ENCODE measurements at places on chromosomes 3 and 15.

GRCh38 chr15:43253431-43254403 is 13.0 kb downstream of the TGM5 start:
- peak; percentile 6 for DNase-seq

GRCh38 chr3:463252-464192 is 267.0 kb downstream of the CHL1 start:
- DNase-seq, result no peak

- DNase-seq, result no peak
These were observed 183.7 kb downstream of the FRMD5 start for GRCh38 chr15:44011238-44011854.

DNA sequence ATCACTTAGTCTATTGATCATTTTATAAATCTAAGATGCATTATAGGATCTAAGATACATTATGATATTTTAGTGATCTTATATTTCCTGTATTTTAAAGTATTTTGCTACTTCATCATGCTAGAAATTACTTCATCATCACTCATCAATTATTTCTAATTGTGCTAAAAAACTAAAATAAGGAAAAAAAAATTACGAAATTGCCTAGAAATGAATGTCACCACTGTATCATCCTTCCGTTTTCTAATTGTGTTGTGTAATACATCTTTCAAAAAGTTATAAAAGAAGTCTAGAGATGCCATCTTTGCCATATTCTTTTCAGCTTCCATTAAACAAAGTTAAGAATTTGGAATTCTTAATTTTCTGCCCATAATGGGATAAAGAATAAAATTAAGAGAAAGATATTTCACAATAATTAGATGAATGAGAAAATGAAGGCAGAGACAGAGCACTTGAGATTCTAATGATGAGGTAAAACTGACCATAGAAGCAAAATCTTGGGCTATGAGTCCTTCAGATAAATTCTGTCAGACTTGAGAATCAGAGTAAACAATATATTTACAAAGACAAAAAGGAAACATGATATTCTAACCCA is 48.8 kb downstream of the ALDH1A2 start:
- no peak for DNase-seq

GRCh38 chr3:127209155-127209839 is 16.4 kb downstream of the PRR23E start:
- no peak for DNase-seq

- no peak for DNase-seq
These were observed 818.2 kb upstream of the LMCD1 start for GRCh38 chr3:7683426-7683825.

DNA sequence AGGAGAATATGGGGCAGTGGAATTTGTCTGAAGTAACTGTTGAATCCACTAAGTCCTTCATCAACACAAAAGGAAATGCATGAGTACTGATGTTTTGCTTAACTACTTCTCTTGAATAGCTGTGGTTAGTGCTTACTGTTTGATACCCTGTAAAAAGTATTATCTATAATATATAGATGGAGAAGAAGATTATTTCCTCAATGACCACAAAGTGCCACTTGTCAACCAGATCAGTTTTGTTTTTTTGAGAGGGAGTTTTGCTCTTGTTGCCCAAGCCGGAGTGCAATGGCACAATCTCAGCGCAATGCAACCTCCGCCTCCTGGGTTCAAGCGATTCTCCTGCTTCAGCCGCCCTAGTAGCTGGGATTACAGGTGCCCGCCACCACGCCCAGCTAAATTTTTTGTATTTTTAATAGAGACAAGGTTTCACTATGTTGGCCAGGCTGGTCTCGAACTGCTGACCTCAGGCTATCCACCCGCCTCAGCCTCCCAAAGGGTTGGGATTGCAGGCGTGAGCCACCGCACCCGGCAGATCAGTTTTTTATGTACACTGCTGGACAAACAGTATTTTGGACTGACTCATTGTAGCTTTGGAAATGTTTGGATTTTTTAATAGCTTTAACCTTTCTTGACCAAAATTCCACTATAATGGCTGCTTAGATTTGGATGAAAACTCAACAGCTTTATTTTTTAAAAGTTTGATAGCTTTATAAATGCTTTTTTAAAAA is 1.5 kb upstream of the RPLP1 start:
- no peak for DNase-seq

DNA sequence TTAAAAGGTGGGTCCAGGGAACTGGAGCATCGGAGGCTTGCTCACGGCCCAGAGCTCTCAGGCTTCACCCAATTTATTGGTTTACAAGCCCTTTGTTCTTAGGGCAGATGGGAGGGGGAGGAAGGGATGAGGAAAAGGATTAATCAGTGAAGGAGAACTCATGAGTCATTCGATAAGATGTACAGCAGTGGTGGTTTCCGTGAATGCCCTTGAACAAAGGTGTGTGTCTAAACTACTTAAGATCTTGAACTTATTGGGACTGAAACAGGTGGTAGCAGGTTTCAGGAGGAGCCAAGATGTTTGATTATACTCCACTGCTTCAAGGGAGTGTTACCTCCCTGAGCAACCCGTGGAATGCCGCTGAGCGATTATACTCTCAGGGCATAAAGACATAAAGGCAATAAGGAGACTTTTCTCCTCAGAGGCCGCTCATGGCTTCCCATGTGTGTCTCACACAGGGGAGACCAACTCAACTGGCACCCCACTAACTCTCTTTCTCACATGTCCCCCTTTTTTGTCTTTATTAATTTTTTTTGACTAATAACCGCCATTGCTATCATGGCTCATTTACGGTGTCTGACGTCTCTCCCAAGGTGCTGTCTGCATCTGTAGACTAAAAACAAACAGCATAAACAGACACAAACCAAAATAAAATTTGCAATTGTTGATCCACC is 17.3 kb upstream of the SLC28A2 start:
- DNase-seq, result no peak

DNA sequence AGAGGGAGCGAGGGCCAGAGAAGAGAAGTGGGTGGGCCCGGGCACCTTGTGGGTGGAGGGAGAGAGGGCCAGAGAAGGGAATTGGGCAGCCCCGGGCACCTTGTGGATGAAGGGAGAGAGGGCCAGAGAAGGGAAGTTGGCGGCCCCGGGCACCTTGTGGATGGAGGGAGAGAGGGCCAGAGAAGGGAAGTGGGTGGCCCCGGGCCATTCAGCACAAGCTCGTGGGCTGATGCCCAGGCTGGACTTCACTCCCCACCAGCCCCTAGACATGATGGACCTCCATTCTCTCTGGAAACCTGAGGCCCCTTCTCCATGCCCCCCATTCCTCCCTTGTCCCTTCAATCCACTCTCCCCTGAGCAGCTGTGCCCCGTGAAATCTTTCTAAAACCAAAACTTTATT is 15.8 kb downstream of the DUSP7 start:
- DNase-seq, result no peak

DNA sequence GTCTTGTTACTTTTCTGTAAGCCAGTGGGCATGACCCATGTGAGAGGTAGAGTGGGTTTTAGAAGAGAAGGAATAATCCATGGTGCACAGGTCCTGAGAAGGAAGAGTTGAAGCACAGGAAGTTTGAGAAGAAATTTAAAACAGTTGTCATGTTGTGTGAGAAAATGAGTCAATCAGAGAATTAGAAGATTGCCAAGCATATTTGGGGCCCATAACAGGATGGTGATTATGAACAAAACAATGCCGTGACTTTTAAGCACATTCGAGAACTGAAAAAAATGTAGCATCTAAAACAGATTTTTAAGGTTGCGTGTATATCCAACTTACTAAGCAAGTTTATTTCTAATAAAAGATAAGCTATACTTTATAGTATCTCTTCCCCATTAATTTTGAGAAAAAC is 198.7 kb downstream of the RORA start:
- DNase-seq, result no peak

DNA sequence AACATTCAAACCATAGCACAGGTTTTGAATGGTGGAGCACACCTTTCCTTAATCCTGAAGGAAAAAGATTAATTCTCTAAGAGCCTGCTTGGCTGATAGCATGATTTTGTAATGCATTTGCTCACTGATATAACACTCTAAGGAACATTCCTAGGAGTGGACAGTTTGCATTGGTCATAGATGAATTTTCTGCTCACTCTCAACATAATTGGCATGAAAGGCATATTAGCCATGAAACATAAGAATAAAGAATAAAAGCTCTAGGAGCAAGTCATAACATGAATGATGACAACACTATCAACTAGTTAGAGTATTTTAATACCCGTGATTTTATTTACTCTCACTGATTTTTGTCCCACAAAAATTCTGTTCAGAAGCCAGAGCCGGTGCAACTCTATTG is 34.3 kb upstream of the LRTM1 start:
- no peak for DNase-seq

GRCh38 chr3:30813734-30814133 is 80.7 kb downstream of the GADL1 start:
- no peak for DNase-seq

DNA sequence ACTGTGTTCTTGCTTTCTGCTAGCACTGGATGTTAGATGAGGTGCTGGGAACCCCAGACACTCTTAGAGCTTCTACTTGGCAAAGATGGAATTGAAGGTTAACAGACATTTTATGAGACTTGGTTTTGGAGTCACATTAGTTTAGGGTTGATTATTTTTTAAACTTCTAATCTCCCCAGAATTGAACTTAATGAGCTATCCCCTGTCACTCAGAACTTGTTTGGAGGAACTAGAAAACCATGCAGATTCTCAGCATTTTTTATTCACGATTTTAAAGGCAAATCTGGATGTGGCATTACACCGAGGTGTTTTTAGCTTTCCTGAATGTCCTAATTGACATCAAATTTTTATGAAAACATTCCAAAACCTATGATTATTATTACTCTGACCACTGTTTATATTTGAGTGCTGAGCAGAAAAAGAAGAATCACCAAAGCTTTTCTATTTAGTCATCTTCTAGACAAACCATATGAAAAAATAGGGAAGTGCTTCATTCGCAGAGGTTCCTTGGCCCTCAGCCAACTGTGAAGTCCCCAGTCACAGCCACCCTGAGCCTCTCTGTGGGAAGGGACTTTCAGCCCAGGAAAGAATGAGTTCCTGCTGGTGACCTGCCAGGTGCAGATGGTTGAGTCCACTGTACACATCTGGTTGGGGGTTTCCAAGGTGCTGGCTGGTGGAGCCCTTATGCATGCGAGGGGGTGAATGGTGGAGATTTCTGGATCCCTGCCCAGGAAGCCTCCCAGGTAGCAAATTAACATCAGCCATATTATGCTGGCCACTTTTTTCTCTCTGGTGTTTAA is 196.0 kb upstream of the TOPAZ1 start:
- no peak for DNase-seq

DNA sequence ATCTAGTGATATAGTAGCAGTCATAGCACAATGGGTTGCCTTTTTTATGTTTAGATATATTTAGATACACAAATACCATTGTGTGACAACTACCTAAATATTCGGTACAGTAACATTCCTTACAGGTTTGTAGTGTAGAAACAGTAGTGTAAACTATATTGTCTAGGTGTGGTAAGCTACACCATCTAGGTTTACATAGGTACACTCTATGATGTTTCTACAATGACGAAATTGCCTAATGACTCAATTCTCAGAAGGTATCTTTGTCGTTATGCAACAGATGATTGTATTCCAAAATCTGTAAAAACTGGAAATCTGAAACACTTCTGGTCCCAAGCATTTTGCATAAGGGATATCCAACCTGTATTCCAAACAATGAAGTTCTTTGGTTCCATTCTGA is 24.3 kb downstream of the PLOD2 start:
- DNase-seq, result no peak

- DNase-seq, result no peak
These were observed 35.8 kb downstream of the GASK1A start for GRCh38 chr3:43014956-43015355.

DNA sequence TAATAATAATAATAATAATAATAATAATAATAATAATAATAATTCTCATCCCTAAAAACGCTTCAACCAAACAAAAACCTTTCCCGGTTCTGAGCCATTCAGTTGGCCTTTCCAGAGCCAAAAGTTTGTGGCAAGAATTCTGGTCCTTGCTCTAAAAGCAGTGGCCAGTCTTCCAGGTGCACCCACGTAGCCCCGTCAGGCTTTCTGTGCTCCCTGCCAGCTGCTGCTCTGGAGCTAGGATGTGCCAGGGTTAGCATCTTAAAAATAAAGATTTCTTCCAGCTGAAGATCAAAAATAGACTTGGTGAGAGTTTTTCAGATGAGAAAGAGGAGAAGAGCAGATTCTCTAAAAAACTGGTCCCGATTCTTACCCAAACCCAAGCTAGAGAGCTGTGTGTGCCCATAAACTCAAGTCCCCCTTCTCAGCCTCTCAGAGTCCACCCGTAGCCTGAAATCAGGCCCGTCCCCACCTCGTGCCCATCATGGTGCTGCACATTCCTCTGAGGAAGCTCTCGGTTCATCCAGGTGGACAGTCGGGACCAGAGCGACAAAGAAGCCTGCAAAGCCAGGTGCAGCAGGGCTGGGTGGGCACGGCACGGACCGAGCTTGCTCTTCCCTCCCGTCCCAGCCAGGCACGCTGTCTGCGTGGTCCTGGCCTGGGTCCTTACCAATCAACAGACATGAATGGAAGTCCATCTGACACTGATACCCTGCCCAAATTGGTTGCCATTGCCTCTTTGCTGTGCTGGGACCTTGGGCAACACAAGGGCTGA is 155.6 kb downstream of the LRRC28 start:
- no peak for DNase-seq

GRCh38 chr3:196327405-196327804 is 9.4 kb upstream of the DYNLT2B start:
- no peak for DNase-seq

- no peak for DNase-seq
These were observed 208.9 kb downstream of the CHST2 start for GRCh38 chr3:143328451-143328850.

Measured in T-cell (primary cell).